ENCODE measurements at places on chromosomes 4 and X.

- DNase-seq = no peak
Measured at GRCh38 chr4:150447356-150447755, 134.6 kb upstream of the MAB21L2 start.

GRCh38 chr4:177573507-177573906 is 131.3 kb upstream of the AGA start:
- peak; percentile 67 for DNase-seq

DNA sequence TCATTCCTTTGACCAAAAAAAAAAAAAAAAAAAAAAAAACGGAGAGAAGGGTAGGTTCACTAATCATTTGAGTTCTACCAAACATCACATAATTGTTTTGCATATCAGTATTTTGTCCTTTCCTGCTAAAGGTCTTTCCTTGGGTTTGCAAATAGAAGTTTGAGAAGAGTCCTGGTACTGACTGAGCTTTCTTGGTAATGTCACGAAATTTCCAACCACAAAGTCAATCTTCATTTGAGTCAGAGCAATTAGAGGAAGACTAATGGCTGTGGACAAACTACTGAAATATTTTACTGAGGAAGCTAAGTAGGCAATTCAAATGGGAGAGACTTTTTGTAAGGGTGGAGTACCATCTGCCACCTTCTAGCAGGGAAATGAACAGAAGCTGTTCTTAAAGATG is 21.7 kb upstream of the CD40LG start:
- no peak for DNase-seq

GRCh38 chr4:82401600-82401999 is 27.8 kb upstream of the HNRNPD start:
- no peak for DNase-seq

DNA sequence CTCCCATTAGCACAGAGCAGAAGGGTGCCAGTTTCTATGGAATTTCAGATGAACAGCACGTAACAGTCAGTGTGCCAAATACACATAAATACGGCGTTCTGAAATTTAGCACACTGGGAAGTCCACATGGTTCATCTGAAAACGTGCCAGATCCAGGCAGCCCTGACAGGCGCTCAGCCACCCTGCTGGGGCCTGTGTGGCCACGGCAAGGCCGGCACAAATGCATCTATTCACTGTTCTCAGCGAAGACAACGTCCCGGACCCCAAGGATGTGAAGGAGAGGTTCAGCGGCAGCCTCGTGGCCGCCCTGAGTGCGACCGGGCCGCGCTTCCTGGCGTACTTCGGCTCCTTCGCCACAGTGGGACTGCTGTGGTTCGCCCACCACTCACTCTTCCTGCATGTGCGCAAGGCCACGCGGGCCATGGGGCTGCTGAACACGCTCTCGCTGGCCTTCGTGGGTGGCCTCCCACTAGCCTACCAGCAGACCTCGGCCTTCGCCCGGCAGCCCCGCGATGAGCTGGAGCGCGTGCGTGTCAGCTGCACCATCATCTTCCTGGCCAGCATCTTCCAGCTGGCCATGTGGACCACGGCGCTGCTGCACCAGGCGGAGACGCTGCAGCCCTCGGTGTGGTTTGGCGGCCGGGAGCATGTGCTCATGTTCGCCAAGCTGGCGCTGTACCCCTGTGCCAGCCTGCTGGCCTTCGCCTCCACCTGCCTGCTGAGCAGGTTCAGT is 15.6 kb downstream of the DGKQ start:
- DNase-seq = no peak

GRCh38 chr4:13762130-13762529 is 134.6 kb upstream of the BOD1L1 start:
- no peak for DNase-seq

- no peak for DNase-seq
Measured at GRCh38 chrX:72057849-72058248, 73.9 kb downstream of the RTL5 start.

- DNase-seq = no peak
Measured at GRCh38 chr4:74619931-74620702, 174.2 kb downstream of the BTC start.

GRCh38 chr4:73741031-73741749 is 821 bp downstream of the CXCL8 start:
- DNase-seq = no peak

GRCh38 chr4:70471897-70472296 is at the start of gene MUC7:
Gene MUC7 (plus strand): TSS chr4:70472197. CDS start chr4:70474022, 1,825 bp downstream.
- DNase-seq = no peak

- DNase-seq = no peak
Measured at GRCh38 chr4:8614365-8615193, 22.0 kb downstream of the CPZ start.

DNA sequence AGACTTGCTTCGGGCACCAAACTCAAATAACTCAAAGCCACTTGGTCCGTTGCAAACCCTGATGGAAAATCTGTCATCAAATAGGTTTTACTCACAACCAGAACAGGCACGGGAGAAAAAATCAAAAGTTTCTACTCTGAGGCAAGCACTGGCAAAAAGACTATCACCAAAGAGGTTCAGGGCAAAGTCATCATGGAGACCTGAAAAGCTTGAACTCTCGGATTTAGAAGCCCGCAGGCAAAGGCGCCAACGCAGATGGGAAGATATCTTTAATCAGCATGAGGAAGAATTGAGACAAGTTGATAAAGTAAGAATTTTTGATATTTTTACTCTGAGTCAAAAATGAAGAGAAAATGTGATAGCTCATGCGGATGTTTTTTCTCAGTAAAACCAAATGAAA is 87.2 kb downstream of the NRK start:
- DNase-seq = no peak

GRCh38 chrX:31800219-31800618 is 728.4 kb upstream of the FTHL17 start:
- no peak for DNase-seq

Measured in HFF-Myc (cell line).